ENCODE measurements at places on chromosomes 2 and 18.

DNA sequence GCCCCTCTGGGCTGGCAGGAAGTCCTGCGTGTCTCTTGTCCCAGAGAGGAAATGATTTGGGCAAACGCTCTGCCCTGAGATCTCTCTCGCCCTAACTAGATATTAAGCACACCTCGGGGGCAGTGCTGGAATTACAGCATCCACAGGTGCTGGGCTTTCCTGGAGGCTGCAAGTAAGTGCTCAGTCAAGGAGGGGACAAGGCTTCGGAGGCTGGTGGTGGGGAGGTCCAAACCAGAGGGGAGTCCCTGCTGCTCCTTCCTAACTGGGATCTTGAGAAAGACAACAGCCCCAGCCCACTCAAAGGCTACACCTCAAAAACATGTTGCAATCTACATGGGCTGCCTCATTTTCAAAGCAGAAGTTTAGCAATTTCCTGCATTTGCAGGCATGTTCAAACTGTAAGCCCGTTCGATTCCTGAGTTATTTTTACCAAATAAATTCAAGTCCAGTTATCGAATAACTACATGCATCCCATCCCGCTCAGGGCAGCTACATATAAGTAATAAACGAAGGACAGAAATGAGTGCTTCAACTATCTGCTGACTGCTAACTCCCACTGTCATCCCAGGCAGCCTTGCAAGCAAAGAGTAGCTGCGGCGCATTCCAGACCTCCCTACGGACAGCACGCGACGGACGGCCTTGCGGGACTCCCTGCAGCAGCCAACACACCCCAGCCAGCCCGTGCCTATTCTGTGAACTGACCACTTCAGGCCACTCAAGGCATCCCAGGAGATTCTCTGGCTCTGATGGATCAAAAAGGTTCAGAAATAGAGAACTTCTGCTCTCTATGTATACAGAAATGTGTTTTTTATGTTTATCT lies 27.5 kb downstream of the ZNF516 start:
- no peak for DNase-seq

DNA sequence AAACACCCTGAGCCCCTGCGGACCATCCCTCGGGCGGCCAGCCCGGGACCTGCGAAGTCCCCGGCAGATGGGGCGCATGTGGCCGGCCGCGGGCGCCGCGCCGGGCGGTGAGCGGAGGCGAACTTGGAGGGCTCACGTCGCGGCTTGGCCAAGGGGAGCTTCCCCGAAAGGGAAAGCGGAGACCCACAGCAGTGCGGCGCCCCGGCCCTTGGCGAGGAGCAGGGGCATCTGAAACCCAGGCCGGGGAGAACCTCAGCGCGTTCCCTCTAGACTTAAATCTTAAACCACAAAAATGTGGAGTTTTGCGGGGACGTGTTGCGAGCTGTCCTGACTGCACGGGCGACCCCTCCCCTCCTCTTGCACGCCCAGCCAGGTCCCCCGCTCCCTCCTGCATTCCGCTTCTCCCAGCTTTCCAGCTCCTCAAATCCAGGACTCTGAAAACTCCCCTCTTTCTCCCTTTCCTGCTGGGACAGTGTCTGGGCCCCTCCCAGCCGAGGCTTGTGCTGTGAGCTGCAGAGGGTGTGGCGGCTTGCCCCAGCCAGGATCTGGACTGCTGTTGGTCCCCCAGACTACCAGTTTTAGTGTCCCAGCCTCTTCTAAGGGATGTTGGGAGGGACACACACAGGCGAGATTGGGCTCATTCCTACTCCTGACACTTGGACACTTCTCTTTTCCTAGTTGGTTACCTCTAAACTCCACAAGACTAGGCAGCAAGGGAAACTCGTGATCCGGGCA lies 1.3 kb downstream of the FMNL2 start:
- peak; percentile 63 for DNase-seq

DNA sequence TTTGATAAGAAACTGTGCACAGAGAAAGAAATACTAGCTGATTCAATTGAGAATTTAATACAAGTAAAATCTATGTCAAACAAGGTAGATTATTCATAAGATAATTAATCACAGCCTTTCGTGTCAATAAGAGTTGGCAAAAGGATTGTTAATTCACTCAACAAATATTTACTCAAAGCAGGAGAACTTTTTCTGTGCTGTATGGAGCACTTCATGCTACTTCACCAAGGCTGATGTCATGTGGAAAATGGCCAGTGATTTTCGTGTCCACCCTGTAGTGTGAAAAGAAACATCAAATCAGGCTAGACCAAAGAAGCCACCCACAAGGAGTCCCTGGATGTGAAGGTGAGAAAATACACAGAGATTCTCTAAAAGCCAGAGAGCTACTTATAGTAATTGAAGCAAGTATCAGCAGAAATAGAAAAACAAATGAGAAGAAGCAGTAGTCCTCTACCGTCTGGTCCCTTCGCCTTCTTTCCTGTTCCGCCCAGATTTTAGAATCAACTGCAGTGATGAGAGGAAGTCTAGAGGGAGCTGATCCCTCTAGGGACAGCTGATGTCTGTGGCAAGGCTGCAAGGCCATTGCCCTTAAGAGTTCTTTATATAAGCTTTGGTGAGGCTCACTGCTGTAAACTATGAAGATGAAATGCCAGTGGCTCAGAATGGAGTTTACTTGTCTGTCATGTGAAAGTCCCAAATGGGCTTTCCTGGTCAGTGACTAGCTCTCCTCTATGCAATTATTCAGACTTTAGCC lies 201.3 kb upstream of the APCDD1 start:
- DNase-seq = no peak

DNA sequence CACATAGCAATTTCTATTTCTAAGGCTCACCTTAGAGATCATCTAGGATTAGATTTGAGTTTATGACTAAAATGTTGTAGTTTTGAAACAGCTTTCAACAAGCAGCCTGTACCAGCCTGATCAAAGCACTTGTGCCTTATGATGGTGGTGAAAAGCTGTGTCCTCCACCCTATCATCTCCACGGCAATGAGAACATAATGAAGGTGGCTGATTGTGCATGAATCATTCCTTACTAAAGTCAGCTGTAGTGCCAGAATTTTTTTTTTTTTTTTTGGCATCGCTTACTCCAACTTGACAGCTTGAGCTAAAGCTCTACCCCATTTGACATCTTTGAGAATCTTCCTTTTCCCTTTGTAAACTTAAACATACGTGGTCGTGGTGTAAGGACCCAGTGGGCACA lies 86.0 kb downstream of the DCC start:
- no peak for DNase-seq

- no peak for DNase-seq
Measured at GRCh38 chr2:239186516-239187357, 214.1 kb downstream of the HDAC4 start.

DNA sequence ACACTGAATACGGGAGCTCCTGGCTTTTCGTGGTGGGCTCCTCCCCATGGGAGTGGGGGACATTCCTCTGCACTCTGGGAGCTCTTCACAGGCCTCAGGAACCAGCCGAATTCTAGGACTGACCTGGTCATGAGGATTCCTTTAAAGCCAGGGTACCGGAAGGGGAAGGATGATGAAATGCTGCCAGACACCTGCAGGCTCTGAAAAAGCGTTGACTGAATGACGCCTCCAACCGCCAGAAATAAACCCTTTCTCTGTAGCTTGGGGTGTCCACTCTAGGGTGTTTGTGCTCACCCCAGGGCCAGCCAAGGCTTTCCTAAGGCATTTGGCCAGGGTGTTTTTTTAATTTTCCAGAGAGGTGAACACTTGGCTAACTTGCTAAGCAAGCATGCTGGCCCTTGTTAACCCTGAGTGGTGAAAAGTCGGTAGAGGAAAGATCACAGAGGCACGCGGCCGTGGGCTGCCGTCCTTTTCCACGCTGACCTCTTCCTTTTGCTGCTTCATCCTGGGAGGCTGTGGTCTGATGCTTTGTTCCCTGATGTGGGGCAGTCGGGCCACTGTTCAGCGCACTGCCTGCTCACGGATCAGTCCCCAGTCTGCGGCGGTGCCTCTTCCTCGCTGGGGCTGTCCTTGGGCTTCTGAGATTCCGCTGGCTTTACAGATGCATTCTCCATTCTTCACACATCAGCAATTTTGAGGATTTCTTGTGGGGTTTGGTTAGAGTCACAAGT lies 32.0 kb downstream of the IMPA2 start:
- DNase-seq = no peak

DNA sequence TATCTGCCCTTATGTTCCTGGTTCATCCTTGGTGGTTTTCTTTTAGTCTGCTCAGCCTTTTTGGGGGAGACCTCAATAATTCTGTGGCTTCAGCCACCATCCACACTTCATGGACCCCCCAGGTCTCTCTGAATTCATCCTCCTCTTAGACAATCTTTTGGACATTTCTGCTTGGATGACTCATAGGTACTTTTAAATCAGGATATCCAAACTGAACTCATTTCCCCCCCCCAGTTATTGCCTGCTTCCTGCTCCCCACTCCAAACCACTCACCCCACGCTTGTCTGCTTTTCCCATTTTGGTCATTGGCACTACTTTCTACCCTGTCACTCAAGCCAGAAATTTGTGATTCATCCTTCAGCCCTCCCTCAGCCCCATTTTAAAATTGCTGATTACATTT lies 78.5 kb downstream of the TANC1 start:
- no peak for DNase-seq

GRCh38 chr18:42860011-42860410 lies 255.5 kb downstream of the RIT2 start:
- DNase-seq = no peak

DNA sequence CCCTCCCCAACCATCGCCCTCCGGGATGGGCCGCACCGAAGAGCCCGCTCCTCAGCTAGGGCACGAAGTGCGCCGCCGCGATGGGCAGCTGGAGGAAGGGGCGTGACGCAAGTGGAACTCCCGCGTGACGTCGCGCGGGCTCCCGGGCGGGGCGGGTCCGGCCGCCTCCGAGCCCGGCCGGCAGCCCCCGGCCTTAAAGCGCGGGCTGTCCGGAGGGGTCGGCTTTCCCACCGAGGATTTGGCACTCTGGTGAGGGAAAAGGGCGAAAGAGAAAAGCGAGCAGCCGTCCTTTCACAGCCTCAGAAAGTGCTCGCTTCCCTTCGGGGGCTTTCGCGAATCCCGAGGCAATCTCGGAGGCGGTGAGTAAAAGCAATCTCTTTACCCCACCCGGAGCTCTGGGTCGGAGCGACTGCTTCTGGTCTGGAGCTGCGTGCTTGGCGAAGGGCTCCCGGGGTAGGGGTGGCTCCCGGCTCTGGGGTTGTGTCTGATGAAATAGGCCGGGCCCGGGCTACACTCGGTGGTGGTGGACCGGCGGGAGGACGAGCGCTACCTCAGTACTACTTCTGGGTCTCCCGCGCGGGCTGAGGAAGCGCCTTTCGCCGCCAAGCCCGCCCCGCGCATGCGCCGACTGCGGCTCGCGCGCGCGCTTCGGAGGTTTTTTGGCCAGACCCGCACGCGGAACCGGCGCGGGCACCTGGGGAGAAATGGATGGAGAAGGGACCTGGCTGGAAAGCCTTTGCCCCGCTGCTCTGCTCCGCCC lies at the start of gene RBBP8:
RBBP8 (plus strand) TSS at position 123 of the 760 bp plus-strand sequence. CDS start 3,524 bp downstream, outside the sequence.
- peak; percentile 87 for DNase-seq

- no peak for DNase-seq
Measured at GRCh38 chr2:89837962-89838625, 1146.6 kb downstream of the RPIA start.

- no peak for DNase-seq
Measured at GRCh38 chr2:44778221-44778654, 163.3 kb upstream of the SIX3 start.

GRCh38 chr2:235614900-235615712 lies 121.3 kb downstream of the AGAP1 start:
- DNase-seq = peak; percentile 18

DNA sequence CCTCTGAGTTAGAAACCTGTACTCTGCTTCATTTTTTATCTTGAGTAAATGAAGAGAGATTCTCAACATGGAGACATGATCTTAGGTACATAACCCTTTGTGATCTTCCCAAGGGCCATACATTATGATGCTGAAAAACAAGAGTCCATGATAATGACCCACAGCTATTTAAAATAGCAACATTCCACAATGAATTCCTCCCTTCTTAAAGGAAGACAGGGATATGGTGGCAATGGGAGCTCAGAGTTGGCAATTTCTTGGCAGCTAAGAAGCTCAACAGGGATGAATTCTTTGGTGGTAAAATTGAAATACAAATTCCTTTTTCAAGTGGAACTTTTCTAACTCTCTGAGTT lies 638.5 kb downstream of the CNTNAP5 start:
- DNase-seq = no peak

GRCh38 chr18:56286775-56287325 lies 351.5 kb downstream of the TXNL1 start:
- no peak for DNase-seq

DNA sequence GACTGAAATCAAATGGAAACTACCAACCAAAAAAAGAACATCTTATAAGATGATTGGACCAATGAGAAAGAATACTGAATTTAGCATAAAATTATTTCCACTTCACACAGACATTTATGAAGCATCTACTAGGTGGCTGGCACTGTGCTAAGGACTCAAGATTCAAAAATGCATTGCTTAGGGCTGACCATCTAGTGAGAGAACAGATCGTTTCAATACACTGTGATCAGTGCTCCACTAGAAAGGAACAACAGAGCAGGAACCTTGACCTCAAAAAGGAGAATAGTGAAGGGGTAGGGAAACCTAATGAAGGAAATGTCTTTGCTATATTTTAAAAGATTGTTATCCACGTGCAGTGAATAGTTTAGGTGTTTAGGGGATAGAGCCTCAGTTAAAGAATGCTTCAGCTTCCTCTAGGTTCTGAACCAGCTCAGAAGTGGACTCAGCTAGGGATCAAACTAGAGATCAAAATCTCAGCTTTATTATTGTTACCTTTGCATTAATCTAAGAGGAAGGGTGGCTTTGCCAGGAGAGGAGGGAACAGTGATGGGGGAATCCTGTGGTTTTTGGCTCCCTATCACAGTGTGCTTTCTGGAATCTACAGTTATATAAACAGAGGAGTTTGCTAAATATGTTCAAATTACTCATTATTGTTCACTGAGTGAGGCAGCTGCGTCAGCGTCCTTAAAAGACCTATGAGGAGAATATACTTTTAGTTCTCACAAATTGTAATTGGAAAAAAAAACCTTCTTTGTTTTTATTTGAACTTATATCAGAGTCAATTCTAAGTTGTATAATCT lies 16.2 kb upstream of the BBS5 start:
- no peak for DNase-seq

GRCh38 chr2:50749216-50749615 lies 282.7 kb downstream of the NRXN1 start:
- DNase-seq = no peak

- no peak for DNase-seq
Measured at GRCh38 chr2:143873886-143874285, 646.0 kb downstream of the ZEB2 start.

GRCh38 chr2:123468071-123468470 lies 557.0 kb upstream of the CNTNAP5 start:
- no peak for DNase-seq

DNA sequence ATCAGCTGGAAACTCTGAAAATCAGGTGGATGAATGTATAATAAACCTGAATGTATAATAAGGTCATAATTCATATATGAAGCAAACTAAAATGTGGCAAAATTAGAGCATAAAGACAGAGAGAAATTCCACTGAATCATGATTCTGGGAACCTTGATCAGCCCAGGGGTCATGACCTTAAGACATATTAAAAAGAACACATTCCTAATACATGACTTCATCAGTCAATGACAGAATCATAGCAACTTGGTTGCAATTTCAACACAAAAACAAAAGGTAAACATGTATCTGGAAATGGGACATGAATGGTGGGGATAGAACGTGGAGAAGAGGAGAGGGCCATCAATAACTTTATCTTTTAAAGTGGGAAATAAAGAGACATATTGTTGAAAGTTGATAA lies 17.6 kb downstream of the AFF3 start:
- DNase-seq = no peak

GRCh38 chr18:63683890-63684289 lies 18.9 kb upstream of the SERPINB11 start:
- no peak for DNase-seq
